ENCODE measurements at places on chromosomes 1 and 21.

DNA sequence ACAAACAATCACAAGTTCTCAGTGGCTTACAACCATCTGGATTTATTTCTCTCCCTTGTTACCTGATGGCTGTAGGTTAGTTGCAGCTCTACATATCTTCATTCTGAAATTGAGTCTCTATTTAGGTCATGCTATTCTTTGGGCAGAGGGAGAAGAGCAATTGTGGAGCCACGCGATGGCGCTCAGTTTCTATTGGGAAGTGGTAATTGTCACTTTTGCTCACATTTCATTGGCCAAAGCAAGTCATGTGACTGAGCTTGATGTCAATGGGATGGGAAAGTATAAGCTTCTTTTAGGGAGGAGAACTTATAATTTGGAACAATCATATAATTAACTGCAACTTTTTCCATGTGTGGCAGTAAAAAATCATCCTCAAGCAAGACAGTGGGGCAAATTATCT lies 166.5 kb downstream of the LMO4 start:
- no peak for DNase-seq

- DNase-seq, result no peak
These were observed 75.1 kb upstream of the PTGFRN start for GRCh38 chr1:116834595-116834994.

- no peak for DNase-seq
These were observed 102.8 kb downstream of the RIPK4 start for GRCh38 chr21:41663805-41664788.

- no peak for DNase-seq
These were observed 111.9 kb upstream of the F3 start for GRCh38 chr1:94653454-94653853.

- no peak for DNase-seq
These were observed 257.5 kb upstream of the PTBP2 start for GRCh38 chr1:96464066-96464465.

GRCh38 chr1:119834990-119835389 lies 23.7 kb upstream of the REG4 start:
- DNase-seq, result no peak

GRCh38 chr1:214361636-214362035 lies 80.7 kb downstream of the SMYD2 start:
- no peak for DNase-seq

DNA sequence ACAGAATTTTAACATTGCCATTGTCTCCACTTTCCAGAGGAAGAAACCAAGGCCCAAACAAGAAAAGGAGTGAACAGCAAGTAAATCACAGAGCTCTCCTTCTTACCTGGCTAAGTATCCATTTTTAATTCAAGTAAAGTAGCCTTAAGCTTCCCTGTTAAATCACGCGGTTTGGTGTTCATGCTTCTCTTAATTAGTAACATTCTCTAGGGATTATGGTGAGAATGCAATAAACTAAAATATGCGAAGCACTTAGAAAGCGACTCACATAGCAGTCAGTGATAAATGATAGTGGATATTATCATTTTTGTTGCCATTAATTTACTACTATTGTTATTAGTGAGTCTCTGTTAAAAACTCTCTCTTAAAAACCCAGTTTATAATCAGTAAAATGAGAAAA lies 630.5 kb upstream of the TMPRSS15 start:
- no peak for DNase-seq

- no peak for DNase-seq
These were observed 17.5 kb downstream of the TRPM2 start for GRCh38 chr21:44370786-44371410.

DNA sequence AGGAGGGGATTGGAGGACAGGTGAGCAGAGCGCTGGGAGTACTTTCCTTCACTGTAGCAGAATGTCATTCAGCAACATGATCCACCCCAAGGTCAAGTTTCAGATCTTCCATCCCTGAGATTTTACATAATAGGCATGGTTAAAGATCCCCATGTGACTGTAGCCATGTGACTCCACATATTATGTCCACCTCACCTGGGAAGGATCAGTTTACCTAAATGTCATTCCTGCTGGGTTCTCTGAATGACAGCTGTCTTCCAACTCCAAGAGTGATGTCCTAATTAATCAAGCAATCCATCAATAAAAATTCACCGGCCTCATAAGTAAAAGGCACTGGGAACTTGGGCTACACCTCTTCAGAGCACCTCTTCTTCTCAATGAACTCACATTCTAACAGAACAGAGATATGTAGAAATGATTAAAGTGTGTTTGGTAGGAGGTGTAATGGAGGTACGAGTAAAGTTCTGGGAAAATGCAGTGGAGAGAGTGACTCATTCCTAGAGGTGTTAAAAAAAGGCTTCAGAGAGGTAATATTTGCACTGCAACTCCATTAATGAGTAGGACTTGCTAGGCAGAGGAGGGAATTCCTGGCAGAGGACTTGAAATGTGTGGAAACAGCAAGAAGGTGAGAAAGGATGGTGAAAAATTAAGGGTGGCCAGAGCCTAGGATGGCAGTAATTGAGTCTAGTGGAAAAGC lies 22.2 kb upstream of the MAPKAPK2 start:
- no peak for DNase-seq

DNA sequence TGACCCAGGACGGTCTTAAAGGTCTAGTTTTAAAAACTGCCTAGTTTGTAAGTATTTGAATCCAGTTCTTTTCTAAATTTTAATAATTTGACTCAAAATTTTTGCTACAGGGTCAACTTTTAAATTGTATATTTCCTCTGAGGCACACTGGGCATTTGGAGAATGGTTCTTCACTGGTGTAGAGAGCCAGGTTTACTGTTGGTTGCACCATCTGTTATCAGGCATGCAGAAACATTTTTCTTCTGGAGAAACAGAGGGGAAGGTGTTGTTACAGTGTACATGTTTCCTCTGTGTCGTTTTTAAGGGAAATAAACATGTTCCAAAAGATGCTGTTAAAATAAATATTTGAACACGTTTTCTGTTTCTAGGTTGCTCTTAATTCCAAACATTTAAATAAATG lies 39.0 kb upstream of the RWDD3 start:
- DNase-seq, result no peak

DNA sequence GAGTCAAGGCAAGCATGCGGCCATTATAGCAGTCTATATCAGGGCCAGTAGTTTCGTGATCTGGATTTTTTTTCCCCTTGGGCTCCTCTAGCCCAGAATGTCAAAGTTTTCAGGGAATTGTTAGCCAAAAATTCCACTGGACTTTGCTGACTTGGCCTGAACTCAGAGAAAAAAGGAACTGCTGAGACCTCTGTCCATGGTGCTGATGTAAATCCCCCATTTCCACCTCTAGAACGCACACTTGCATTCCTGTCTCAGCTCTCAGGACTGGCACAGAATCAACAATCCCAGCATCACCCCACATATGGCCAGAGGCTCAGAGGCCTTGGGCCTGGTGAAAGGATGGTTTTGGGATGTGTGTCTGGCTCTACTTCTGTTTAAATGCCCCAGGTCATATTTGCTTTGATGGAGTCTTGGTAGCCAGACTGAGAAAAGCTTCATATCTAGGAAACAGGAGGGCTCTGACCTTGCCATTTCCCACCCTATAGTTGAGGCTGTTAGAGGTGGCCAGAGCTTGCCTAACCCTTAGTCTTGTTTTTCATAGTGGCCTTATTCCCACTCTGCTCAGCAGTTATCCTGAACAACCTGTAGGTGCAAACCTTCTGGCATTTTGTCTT lies 16.9 kb upstream of the EFCAB14 start:
- peak; percentile 69 for DNase-seq

GRCh38 chr1:87045761-87046304 lies 131.4 kb downstream of the HS2ST1 start:
- DNase-seq, result peak; percentile 14

- DNase-seq, result peak; percentile 36
These were observed 25.1 kb downstream of the PRDM16 start for GRCh38 chr1:3093898-3094626.

GRCh38 chr1:44521378-44522080 lies 116.5 kb downstream of the RNF220 start:
- DNase-seq, result no peak

DNA sequence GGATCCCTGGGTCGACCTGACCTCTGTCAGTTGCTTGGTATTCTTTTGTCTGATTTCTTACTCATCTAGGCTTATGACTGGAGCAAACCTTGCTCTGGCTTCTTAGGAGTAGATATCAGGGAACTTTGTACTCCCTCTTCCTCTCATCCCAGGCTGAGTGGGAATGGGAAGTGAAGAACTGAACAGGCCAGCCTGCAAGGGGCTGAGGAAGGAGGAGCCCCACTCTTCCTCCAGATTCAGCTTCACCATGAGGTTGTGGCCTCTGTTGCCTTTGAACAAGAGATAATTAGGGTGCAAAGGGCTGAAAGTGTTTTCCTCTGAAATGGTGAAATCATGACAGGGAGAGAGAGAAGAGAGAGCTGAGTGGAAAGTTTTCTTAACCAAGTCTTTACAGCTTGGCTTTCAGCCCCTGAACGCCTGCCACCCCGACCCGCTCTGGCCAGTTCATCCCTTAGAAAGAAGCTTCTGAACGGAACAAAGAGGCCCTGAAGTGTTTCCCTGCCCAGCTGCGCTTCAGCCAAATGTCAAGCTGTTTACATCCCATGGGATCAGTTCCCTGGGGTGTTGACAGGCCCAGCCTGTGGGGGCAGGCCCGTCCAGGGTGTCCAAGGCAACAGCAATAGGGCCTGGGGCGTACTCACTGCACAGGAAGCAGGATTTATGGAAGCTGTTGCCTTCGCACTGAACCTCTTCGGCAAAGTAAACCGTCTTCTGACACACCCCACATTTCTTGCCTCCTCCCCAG lies 11.2 kb downstream of the CSRP1 start:
- no peak for DNase-seq

DNA sequence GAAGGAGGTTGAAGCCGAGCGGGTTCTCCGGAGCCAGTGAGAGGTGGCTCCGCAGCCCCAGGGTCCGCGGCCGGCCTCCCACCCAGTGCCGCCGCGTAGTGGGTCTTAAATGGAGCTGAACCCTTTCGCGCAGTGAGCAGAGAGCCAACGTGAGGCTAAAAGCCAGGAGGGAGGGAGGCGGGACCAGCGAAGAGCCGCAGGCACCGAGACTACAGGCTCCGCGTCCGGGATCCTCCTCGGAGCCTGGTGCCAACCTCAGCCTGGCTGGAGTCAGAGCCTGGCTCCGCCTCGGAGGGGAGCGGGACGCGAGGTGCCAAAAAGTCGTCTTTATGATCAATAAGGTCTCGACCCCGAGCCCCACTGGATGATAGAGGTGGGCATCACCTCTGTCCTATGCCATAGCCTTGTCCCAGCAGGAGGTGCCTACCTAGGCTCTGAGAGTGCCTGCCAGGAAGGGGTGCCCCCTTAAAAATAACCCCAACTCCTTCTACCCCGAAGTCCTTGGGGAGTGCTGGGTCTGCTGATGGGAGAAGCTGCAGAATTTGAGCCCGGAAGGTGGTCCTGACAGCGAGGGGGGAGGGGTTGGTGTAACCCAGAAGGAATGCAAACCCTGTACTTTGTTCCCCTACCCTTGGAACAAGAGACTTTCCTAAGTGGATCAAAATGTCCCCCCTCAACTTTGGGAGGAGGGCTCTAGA lies 1.6 kb downstream of the IGSF21 start:
- DNase-seq, result no peak

GRCh38 chr1:13813398-13814012 lies 113.5 kb downstream of the PRDM2 start:
- no peak for DNase-seq

GRCh38 chr1:233613252-233614172 lies at the start of gene KCNK1:
KCNK1 (plus strand) TSS chr1:233614106; CDS start chr1:233614172, 66 bp downstream.
- no peak for DNase-seq

DNA sequence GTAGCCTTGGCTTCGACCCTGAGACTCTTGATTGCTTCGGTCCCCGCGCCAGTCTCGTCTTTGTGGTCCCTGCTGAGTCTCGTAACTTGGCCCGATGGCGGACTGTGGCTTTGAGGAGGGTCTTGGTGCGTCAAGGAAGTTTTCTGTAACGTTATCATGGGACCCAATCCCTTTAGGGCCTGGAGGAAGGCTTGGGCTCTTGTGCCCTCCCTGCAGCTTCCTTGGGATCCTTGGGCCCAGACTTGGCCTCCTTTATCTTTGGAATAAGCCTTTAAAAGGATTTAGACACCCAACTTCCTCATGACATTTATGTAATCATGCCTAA lies 371 bp downstream of the ZMPSTE24 start:
- no peak for DNase-seq

- no peak for DNase-seq
These were observed 54.0 kb downstream of the ALG14 start for GRCh38 chr1:95018602-95019369.

DNA sequence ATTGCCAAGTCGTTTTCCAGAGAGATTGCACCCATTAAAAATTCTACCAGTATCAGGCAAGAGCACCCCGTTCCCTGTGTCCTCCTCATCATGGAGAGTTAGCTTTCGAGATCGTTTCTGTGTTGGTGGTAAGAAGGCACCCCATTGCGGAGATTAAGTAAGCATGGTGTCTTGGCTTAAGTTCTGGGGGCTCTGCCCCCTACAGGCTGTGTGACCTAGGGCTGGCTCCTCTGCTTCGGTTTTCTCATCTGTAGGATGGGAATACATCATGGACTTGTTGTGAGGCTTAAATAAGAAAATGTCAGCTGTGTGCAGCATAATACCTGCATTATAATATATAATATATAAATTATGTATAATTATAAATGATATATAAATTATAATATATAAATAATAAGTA lies 36.8 kb upstream of the TENT5C start:
- no peak for DNase-seq

DNA sequence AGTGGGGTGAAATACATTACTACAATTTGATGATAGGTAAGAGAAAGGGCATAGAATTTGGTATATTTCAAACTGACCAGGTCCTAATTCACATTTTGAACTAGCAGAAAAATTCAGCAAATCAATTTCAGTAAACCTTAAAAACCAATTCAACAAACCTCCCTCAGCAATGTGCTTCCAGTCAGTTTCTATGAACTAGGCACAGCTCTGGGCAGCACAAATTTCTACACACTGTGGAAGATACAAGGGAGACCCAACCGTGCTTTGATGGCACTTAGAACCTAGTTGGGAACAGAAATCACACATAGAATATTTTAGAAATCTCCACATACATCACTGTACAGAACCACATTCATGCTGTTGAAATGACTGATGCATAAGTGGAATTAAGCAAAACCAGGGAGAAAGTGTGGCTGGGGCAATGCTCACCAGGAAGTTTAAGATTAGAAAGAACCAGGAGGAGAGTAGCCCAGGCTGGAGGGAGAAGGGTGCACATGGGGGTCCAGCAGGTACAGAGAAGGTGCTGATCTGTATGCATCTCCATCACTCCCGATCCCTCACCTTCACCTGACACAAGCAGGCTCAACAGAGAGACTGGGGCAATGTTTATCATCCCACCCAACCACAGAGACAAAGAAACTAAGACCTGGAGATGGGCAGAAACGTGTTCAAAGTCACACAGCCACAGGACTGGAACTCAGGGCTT lies 14.8 kb downstream of the C1orf226 start:
- no peak for DNase-seq

DNA sequence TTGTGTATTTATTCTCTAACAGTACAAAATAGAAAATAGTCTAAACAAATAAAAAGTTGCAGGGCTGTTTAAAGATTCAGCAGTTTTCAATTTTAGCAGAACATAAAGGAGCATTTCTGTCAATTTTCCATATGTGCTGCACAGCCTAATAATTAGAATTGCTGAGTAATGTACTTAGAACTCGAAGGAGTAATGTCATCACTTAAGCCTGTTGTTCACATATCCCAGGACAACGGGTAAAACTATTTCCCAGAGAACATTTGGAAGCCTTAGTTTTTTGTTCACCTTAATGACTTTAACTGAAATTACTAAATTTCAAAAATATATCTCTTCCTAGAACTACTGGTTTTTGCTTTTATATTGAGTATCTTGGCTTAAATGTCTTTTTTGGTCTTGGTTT lies 81.6 kb downstream of the ZP4 start:
- no peak for DNase-seq

GRCh38 chr1:38818175-38818976 lies 41.2 kb downstream of the RRAGC start:
- DNase-seq, result peak; percentile 37

Measured in KBM-7 (cell line).